ENCODE measurements at places on chromosomes 3 and 15.

GRCh38 chr3:49712631-49713317 lies 6.7 kb downstream of the AMIGO3 start:
- DNase-seq: no peak

DNA sequence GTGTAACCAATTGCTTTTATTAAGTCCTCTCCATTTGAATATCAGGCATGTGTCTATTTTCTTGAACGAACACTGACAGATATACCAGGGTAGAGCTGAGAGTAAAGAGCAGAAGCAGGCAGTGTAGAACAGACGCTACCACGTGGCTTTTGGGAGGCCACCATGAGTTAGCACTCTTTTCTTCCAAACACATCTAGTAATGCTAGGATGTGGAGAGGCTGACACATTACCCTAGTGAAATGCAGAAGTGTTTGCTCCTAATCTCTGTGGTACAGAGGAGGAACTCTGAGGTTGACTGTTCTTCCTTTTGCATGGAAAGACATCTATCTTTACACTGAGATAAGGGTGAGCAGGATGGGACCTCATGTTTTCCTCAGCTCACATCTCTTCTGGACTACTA lies 216.3 kb downstream of the SATB1 start:
- DNase-seq: no peak

DNA sequence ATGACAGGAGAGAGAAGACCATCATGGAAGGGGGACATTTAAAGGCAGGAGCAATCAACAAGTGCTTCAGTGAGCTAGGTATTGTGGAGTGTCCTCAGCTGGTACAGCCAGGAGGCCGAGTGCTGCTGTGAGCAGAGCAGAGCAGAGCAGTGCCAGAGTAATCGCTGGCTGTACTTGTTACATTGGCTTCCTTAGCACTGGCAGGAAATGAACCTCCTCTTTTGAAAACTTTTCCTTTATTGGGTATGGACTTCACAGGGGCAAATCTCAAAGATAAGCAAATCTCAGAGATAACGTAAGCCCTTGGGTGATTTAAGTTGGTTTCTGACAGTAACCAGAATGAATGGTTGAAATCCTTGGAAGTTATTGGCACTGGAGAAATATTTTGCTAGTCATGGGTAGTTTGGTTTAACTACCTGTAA lies 2.1 kb downstream of the SH3GL3 start:
- no peak for DNase-seq

DNA sequence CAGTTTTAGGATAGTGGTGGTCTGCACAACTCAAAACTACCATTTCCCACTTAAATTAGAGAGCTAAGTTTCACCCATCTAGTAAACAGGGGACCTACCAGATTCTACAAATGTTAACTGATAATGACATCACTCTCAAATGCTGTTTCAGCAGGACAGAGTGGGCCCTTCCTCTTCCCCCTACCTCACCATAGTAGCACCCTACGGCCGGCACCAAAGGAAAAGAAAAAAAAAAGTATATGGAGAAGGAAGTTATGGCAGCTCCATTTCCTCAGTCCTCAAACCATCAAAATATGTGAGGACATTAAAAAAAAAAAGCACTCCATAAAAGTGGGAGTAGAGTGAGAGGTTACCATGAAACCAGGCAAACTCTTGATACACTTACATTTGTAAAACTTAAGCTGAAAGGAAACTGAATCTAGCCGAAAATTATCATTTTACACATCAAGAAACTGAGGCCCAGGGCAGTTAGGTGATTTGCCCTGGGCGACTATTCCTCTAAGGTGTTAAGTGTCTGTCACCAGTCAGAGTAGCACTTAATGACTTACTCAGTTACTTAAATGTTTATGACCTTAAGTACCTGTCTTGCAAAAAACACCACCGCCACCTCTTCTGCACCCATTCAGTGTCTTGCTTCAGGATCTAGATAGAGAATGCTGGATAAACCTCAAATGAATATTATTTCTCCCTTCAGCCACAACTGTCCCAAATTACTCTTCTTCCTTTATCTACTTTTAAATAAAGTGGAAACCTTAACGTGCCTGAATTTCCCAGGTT lies 2.7 kb downstream of the MSL2 start:
- DNase-seq: no peak

GRCh38 chr15:62569460-62570404 lies 404.6 kb upstream of the C2CD4B start:
- DNase-seq: no peak

DNA sequence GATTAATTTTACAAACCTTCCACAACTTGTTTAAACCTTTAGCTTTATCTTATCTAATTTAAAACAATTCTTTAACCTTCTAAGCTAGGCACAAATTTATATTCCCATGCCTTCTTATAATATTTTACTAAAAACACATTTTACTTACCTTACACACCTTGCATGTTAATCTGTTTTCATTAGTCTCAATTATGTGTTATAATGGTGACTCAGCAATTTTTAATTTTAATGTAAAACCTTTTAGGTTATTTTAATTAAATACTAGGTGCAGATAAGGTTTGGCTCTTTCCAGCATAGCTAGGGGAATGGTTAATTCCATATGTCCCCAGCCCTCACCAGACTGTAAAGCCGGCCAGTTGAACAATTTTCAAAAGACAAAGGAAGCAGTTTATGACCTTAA lies 264.6 kb upstream of the SGO1 start:
- no peak for DNase-seq

DNA sequence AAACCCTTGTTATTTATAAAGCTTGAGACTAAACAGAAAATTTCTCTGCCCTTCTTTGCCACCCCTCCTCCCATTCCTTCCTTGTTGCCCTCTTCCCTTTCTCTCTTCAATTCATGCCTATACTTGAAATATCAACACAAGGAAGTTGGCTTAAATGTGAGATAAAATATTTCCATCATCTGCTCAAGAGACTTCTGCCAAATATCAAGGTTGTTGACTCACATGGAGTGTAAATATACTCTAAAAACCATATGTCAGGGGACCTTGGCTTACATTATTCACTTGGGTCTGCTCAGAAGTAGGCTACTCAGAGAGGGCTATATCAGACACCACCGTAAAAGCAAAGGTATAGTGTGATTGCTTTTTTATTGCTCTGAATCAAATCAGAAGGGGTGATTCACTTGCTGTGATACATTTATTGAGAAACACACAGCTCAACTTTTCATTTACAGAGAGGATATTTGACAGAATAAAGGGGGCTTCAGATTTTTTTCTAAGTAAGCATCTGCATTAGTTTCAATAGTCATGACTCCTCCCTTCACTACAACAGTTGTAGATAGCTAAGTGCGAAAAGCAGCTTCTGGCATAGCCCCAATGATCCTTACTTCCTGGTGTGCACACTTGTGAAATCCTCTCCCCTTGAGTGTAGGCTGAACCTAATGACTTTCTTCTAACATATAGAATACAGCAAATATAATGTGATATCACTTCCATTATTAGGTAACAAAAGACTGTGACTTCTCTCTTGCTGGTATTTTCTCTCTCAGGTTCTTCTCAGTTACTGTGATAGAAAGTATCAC lies 386.2 kb downstream of the EFHB start:
- no peak for DNase-seq

- no peak for DNase-seq
Observed at GRCh38 chr3:63508771-63509170, 143.7 kb upstream of the SNTN start.

DNA sequence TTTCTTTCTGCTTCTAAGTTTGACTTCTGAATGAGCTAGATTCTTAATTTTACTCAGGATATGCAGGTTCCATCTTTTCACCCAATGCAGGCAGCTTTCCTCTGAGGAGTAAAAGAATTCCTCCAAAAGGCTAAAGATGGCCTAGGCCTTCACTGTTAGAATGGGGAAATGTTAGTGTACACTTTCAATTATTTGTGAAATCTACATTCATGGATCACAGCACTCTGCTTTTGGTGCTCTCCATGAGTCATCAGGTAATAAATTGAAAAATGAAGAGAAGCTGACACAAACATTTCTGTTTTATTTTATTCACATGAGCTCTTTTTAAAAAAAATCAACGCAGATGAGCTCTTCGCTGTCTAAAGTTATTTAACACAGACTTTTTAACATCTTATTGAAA lies 502.5 kb upstream of the GOLIM4 start:
- DNase-seq: no peak

- no peak for DNase-seq
Observed at GRCh38 chr15:57932348-57932747, 133.2 kb downstream of the ALDH1A2 start.

GRCh38 chr3:34837848-34838741 lies 801.2 kb upstream of the ARPP21 start:
- DNase-seq: no peak

GRCh38 chr15:67422296-67422695 lies 98.6 kb upstream of the C15orf61 start:
- no peak for DNase-seq

GRCh38 chr15:48089702-48090101 lies 31.1 kb upstream of the SLC24A5 start:
- no peak for DNase-seq

- DNase-seq: no peak
Observed at GRCh38 chr3:20912406-20912805, 726.4 kb upstream of the SGO1 start.

DNA sequence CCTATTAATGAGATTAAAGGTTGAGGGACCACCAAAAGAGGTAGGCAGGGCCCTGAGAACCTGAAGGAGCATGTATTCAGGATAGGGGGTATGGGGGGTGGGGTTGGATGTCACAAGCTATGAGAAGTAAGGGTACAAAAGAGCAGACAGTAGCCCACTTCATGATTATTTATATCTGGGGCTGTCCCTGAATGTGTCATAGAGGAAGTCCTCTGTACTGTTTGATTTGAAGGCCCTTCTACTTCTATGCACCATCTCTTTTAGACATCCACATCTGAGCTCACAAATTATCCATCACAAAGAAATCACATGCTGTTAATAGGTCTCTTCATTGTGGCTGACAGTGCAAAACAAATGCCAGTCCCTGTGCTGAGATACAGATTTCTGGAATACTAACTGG lies 68.6 kb downstream of the FHIT start:
- no peak for DNase-seq

GRCh38 chr3:17213102-17213501 lies 328.3 kb downstream of the PLCL2 start:
- no peak for DNase-seq

DNA sequence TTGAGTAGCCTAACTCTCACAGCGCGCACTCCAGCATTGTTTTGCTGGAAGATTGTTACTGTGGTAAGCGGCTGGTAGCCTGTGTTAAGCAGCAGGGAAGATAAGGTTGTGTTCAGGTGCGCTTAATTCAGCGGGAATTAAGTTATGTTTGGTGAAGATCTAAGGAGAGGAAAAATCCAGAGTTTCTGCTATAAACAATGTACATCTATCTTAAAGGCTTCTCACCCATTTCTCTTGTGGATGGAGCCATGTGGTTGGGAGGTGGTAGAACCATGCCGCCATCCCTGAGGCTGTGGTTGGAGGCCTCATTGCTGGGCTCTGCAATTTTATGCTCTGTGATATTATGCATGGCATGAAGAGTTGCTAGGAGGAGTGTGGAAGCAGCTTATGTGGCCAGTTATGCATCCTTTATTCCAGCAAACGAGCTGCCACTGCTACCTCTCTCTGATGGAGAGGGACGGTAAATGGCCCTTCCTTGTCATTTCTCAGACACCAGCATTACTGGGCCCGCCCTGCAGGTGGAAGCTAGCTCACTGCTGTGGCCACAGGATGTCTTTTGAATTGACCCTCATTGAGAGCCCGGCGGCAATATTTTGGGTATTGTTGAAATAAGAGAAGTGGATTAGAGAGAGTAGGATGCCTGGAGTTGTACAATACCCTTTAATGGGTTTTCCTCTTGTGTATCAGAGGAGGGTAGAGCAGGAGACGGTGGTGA lies 1.3 kb downstream of the MINAR1 start:
- DNase-seq: no peak

DNA sequence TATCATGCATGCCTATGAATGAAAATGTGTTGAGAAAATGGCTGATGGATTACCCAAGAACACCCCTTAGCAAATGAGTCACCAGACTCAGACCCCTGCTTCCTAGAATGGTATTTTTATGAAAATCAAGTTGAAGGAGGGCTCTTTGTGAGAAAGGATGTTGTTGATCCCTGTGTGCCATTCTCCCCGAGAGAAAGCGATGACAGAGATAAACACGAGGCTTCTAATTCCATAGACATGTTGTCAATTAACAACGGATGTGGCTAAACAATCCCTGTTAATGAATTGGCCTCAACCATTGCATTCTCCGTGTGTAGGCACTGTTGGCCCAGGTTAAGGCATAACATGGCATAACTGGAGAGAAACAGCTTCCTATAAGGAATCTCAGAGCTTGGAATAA lies 5.8 kb upstream of the OXTR start:
- no peak for DNase-seq

GRCh38 chr3:74562558-74563269 lies 51.7 kb downstream of the CNTN3 start:
- no peak for DNase-seq

DNA sequence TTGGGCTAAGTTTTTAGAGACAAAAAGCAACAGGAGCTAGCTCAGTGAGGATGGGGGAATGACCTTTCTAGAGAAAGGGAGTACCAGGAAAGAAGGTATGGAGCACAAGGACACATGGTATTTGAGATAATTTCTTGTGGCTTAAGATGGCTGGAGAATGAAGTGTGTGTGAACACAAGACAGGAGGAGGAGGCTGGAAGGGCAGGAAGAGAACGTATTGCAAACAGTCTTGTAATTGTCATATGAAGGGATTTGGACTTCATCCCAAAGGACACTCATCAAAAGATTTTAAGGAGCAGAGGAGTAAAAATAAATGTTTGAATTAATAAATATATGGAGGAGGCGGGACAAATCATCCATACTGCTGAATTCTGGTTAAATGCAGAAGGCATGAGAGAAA lies 268.6 kb upstream of the NR2E3 start:
- no peak for DNase-seq

DNA sequence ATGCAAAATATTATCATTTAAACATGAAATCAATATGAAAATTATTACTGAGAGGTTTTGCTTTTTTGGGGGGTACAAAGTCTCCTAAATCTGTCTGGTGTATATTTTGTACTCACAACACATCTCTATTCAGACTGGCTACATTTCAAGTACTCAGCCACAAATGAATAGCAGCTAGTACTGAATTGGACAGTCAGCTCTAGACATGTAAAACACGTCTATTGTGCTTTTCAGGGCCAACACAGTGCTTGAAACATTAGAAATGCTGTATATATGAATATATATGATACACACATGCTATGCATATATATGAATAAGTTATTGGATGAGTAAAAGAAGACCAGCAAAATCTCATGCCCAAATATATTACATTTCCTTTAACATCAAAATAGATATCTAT lies 103.8 kb upstream of the CFAP20DC start:
- no peak for DNase-seq

GRCh38 chr3:159860269-159861116 lies 128.1 kb upstream of the IL12A start:
- DNase-seq: no peak

DNA sequence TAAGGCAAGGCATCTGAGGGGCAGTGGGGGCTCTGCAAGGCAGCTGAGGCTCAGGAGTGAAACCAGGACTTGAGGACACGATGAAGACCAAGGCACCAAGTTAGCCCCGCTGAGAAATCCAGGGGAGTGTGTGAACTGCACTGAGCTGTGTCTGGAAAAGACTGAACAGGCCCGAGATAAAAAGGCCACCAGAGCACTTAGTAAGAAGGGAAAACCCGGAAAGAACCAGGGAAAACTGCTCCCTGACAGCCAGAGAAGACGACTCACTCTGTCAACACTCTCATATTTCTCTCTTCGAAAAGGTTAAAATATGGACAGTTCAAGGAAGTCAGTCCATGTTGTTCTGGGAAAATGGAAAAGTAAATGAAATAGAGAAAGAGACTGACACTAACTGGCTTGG lies 109.0 kb downstream of the SEC22A start:
- DNase-seq: no peak
